ENCODE measurements at places on chromosomes 3 and 15.

- no peak for DNase-seq
Observed at GRCh38 chr3:195009616-195010015, 261.3 kb downstream of the XXYLT1 start.

DNA sequence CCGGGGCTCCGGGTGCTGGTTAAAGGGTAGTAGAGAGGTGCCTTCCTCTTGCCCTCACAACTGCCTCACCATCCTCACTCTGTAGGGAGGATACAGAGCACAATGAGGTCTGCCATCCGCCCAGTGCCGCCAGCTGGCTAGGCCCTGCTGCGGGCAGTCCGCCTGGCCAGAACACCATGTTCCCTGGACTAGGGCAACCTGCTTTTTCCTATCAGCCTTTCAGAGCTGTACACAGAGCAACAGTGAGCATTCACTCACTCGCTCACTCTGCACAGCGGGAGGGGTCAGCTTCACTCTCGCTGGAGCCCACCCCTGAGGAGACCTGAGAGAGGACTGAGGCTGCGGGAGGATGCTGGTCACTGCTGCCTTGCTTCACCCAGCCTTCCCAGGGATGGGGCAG, 218.7 kb upstream of the CHRNA7 start:
- no peak for DNase-seq

GRCh38 chr15:73284090-73284716, 84.6 kb downstream of the HCN4 start:
- DNase-seq = no peak

DNA sequence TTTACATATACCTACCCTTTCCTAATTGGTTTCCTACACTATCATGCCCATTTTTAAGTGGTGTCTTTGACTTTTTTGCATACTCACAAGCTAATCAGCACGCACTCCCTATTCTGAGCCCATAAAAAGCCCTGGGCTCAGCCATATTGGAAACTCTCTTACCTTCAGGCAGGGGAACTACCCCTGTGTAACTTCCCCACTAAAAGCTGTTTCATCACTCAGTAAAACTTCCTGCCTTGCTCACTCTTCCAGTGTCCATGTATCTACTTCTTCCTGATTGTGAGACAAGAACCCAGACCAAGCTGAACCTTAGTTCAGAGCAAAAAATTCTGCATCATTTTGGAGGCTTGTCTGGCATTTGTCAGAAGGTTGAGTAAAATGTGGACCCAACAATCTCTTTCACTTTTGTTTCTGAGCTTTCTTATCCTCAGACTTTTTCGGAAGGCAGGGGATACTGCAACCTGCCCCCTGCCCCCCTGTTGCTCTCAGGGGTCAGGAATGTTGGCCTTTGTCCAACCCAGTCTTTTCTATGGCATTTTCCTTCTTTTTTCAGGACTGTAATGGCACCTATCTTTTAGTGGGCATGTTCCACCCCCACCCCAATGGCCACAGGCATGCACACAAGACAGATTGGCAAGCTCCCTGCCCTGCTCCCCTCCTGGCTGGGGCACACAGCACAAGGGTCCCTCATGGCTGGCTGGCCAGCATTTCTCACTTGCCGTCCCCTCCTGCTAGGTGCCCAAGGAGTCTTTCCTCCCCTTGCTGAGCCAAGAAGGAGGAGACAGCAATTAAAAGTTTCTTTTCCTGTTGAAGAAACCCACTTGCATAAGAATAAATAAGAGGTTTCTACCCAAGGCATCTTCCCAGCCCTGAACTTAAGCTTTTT, 26.3 kb upstream of the TMEM45A start:
- DNase-seq = no peak

- DNase-seq = no peak
Observed at GRCh38 chr3:125145751-125146475, 66.6 kb downstream of the SLC12A8 start.

- DNase-seq = no peak
Observed at GRCh38 chr15:88657326-88658069, 18.7 kb downstream of the ISG20 start.

DNA sequence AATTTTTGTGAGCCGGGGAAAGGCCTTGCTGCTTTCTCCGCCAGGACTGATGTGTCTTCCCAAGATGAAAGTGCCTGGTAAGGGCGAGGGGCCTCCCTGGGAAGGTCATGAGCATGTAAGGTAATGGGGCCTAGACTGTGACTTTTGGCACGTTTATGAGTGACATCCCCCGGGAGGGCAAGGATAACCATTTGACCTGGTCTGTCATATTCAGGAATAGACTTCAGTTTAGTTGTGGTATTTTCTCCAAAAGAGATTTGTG, 631 bp upstream of the CNBP start:
- no peak for DNase-seq

- DNase-seq = no peak
Observed at GRCh38 chr3:23580096-23580713, 225.6 kb upstream of the UBE2E1 start.

DNA sequence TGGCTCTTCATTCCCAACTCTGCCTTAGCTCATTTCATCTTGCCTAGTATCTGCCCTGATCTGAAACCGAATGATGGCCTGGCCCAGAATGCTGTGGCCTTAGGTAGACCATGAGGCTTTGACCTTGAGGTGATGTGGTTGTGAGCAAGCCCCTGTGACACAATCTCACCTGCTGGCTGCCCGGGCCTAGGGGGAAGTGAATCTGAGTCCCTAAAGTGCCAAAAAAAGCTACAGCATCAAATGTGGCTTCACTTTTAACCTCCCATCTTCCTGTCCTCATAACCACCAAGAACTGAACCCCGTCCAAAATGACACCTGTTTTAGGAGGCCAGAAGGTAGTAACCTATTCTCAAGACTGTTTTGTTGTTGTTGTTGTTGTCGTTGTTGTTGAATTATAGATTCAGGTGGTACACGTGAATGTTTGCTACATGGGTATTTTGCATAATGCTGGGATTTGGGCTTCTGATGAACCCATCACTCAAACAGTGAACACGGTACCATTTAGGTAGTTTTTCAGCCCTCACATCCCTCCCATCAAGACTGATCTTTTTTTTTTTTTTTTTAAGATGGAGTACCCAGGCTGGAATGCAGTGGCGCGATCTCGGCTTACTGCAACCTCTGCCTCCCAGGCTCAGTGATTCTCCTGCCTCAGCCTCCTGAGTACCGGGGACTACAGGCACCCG, 54.6 kb downstream of the MCCC1 start:
- no peak for DNase-seq

- DNase-seq = no peak
Observed at GRCh38 chr3:177882124-177882648, 654.0 kb upstream of the KCNMB2 start.

DNA sequence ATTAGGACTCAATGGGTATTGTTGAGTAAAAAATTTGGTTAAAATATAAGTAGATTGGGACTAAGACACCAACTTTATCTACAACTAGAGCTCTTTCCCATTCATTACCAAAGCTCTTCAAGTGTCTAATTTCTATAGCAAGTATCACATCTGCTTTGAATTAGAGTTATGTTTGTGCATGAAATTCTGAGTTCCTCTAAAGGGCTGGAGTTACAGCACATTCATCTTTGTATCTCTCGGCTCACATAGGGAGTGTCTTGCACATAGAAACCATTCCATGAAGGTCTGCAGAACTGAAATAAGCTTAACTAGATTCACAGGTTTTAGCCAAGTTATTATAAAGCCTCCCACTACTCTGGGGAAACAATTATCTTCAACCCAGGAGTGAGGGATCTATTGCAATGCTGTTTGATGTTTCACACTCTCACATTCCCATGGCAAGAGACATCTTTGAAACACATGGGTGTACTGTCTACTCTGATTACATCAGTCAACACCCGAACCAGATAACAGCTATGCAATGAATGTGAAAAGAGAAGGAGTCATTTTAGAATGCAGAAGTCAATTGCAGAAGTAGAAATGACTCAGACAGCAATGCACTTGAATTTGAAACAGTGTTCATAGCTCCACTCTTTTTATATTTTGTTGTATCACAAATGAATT, 93.1 kb upstream of the KBTBD8 start:
- no peak for DNase-seq

- no peak for DNase-seq
Observed at GRCh38 chr15:69792823-69793222, 304.9 kb downstream of the TLE3 start.

DNA sequence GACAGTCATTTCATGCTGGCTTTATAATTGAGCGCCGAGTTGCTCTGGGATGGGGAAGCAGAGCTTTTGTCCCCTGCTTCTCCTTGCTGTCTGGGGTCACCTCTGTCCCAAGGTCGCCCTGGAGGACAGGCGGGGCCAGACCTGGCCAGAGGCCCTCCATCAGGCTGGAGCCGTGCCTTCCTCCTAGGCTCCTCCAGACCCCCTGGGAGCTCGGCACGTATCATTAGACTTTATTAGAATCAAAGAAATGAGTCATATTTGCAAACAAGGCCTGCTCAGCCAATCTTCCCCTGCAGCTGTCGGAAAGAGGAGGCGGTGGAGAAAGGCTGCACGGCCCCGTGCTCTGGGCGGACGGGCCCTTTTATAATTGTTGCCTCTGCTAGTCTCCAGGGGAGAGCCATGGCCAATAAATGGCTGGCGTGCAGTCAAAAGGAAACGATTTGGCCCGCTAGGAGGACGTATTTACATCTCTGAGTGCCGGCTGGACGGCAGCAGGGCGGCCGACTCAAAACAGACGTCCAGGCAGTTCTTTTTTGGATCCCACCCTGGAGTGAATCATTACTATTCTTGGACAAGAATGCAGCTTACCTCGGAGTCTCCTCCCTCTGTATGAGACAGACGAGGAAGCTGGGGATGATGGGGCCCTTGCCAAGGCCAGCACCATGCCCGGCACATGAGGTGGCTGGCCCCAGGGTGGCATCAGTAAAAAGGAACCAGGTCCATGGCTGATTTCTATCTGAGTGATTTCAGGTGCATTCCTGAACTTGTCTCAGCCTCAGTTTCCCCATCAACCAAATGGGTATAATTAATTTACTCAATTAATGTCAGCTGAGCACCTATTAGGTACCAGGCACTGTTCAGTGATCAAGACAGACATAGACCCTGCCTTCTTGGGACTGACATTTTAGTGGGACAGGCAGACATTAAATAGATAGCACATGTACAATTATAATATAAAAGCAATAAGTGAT, 50.6 kb downstream of the SLC6A6 start:
- no peak for DNase-seq

- no peak for DNase-seq
Observed at GRCh38 chr3:24299806-24300626, 194.6 kb downstream of the THRB start.

GRCh38 chr3:127560051-127560787, 30.3 kb downstream of the TPRA1 start:
- no peak for DNase-seq

DNA sequence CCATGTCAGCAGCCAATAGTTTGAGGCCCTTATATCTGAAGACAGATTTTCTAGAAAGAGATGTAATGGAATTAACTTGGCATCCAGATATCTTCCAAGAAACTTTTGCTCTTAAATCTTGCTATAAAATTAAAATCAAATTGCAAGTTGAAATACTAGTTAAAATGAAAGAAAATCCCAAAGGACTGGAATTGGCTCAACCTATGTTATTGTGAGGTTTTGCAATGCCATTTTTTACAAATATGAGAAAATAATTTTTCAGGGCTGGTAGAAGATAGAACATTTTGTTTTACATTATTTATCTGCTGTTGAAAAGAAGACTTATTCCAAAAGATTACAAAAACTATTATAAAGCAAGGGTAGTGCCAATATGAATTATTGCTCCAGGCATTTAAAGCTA, 92.2 kb upstream of the AGTR1 start:
- DNase-seq = no peak

DNA sequence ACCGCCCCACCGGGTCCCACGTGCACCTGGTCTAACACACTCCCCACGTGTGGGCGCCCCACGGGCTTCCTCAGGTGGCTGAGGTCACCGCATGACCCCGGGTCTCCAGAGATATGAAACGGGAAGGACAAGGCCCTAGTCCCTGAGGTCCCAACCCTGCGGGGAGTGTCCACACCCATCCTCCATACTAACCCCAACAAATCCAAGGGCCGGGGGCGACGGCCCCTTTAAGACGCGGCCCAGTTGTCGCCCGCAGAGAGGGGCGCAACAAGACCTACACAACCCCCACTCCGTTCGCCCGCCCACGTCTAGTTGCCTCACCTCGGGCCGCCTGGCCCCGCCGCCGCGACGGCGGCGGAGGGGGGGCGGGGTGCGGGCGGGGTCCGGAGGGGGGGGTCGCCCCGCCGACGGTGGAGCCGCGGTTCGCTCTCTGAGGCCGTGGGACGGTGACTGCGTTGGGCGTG, 396 bp downstream of the INO80 start:
- no peak for DNase-seq

DNA sequence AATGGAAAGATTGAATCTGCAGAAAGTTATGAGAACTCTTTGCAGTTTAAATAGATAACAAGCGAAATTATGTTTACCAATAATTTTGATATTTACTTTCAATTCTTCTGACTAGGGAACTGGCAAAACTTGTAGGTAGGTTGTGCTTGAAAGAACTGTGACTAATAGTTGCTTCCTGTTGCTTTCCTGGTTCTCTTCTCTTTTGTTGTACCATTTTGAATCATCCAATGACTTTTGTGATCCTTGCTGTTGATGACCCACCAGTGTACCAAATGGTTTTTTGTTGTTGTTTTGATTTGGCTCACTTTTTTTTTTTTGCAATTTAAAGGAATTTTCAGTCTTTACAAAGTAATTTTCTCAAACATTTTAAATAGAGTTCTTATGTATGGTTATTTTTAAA, 64.9 kb upstream of the DCBLD2 start:
- DNase-seq = no peak

DNA sequence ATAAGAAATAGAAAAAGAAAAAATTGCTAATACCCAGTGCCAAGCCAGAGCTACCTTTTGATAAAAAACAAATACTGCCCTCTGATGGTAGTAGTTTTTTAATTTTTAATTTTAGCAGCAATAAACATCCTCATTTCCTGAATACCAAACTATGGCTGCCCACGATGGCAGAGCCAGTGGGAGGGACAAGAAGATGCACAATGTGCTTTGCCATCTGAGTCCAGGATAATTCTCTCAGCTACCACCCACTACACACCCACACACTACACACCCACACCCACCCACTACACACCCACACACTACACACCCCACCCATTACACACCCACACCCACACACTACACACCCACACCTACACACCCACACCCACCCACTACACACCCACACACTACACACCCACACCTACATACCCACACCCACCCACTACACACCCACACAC, 17.8 kb downstream of the CEP19 start:
- DNase-seq = no peak

DNA sequence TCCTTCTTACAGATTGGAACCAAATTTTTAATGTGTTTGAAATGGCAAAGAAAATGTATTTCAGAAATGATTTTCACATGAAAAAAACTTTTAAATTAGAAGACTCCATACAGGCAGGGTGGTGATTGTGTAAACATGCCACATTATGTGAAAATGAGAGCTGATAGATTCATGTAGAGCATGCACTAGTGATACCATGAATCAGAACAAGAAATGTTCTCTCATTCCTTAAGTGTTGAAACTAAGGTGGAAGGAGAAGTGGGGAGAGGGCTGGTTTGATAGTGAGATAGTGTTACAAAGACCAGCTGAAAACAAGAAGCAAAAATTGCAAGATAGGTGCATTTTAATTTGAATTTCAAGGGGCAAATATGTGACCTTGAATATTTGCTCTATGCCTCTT, 100.3 kb downstream of the CCNL1 start:
- DNase-seq = no peak
